ENCODE measurements at places on chromosomes 2 and 18. TPM values are rescaled to one million over a fixed set of nuclear protein-coding genes. Genes with fewer than 3 reads are reported as not detected.

Gene ANKRD30BL
- total RNA-seq, result not detected

Gene ALKAL2
- 164 TPM for total RNA-seq

Gene GNLY
- not detected for total RNA-seq

Gene EN1
- not detected for total RNA-seq

Gene MYL12B
- total RNA-seq, result 327 TPM

Gene UGT1A7
- 0.12 TPM for total RNA-seq

Gene CPO
- total RNA-seq, result not detected

Gene GATA6
- 13.1 TPM for total RNA-seq

Gene C2orf78
- total RNA-seq, result not detected

Gene GPR45
- total RNA-seq, result not detected

DNA sequence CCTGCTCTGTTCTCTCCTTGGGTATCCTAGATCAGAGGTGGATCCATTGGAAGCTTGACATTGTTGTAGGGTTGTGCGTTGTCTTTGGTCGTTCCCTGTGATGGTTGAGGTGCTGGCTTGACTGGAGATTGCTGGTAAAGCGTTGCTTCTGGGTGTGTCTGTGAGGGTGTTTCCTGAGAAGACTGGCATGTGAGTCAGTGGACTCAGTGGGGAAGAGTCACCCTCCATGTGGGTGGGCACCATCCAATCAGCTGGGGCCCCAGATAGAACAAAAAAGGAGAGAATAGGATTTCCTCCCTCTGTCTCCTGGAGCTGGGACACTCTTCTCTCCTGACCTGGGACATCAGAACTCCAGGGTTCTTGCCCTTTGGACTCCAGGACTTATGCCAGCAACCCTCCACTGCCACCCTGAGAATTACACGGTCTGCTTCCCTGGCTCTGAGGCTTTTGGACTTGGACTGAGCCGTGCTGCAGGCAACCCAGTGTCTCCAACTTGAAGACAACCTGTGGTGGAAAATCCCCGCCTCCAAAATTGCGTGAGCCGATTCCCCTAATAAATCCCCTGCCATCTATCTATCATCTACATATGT is 14.8 kb upstream of the REEP1 start:
- no peak for DNase-seq

GRCh38 chr18:36890598-36890997 is 61.7 kb downstream of the KIAA1328 start:
- no peak for DNase-seq

DNA sequence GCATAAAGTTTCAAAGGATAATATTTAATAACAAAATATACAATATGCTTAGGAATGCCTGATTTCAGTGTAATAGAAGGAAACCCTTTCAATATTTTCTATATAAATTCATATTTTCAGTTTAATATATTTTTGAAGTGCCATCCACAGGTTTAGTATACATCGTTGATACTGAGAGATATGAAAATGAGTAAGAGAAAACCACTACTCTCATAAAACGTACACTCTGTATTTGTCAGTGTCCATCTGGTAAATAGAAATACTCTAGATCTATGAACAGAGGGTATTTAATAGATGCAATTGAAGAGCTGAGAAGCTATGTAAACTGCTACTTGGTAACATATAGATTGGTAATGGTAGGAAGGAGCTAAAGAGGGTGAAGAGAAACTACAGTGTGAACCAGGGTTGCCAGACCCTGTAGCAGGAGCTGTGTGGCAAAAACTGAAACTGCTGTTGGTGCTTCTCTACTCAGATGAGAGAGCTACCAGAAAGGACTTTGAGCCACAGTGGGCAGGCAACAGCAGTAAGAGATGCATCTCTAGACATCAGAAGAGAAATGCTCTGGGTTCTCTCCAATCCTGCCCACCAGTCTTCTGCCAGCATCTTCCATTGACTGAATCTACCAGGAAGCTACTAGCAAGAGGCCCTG is 187.4 kb downstream of the CCDC102B start:
- DNase-seq, result no peak

DNA sequence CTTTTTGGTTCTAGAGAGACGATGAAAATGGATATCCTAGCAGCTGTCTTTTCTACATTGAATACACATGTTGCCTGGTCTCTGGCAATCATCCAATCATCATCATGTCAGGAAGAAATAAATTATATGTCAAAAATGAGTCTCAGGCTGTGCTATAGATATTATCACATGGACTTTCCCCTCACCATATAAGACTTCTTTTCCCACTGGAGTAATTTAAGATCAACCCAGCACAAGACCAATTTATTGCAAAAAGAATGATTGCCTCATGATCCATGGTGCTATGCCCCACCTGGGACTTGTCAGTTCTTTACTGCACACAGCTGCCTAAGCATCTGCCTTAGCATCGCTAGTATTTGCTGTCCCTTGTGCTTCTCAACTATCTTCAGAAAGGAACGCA is 783.7 kb upstream of the TMEFF2 start:
- no peak for DNase-seq

DNA sequence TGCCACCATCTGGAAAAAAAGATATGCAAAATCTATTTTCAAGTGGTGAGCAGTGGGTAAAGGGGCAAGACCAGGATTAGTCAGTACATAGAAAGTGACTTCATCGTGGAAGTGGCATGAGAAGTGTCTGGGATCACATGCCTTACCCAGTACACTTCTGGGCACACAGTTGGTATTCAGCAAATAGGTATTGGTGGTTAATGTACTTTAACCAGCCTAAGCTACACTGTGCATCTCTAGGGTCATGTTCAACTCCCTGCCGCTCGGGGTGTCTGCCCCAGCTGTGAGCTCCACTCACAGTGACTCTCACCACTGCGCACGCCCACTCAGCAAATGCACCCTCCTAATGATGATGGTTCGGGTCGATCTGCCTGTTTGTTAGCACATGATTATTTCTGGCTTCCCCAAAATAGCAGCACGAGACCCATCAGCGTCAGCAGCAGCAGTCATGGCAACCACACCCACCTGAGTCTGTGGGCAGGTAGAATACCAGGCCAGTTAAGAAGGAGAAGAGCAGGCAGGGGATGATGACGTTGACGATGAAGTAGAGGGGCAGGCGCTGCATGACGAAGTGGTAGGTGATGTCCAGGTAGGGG is 11.1 kb downstream of the CHRNA1 start:
- DNase-seq, result no peak

DNA sequence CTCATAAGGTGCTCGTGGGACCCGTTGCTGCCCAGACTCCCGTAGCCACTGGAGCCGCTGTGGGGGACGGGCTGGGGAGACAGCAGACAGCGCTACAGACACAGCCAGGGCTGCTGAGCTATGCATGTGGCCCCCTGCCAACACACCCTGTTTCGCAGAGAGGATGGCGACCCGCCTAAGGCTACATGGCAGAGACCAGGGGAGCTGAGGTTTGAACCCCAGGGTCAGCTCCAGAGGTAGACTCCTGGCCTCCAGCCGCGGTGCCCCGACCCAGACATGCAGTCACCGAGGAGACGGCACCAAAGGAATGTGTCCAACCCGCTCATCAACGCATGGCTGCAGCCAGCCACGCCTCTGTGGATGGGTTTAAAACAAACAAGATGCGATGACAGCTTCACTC is 21.0 kb upstream of the HES6 start:
- peak; percentile 95 for DNase-seq

DNA sequence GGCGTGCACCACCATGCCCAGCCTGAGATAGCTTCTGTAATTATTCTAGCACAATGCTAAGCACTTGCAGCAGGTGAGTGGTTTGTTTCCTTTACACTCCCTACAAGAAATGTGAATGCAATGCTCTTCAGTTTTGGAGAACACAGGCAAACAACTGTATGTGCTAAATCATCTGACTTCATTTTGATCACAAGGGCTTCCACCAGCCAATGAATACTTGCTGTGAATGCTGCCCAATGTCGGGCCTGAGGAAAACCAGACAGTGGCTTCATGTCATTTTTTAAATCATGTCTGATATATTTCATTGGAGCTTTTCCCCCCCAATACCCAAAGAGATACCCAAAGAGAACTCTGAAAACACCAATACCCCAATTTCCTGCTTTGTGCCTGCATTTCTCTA is 155.6 kb upstream of the XPO1 start:
- DNase-seq, result no peak

- DNase-seq, result peak; percentile 92
These were observed 1.3 kb downstream of the HS6ST1 start for GRCh38 chr2:128317181-128317898.

DNA sequence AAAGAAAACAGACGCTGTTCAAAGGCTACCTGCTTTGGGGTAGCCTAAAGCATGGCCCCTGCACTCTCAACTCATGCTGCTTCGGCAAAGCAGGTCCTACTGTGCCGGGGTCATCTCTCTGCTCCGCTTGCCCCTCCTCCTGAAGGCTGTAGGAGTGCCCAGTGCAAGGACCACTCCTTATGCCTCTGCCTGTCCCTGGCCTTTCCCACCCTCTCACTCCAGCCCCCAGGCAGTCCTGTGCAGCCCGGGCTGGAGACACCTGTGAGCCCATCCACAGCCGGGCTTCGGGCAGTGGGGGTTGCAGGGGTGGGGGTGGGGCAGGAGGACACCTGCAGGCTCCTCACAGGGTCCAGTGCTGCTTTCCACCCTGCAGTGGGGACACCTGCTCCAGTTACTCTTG is 69.1 kb downstream of the ACKR3 start:
- DNase-seq, result no peak

DNA sequence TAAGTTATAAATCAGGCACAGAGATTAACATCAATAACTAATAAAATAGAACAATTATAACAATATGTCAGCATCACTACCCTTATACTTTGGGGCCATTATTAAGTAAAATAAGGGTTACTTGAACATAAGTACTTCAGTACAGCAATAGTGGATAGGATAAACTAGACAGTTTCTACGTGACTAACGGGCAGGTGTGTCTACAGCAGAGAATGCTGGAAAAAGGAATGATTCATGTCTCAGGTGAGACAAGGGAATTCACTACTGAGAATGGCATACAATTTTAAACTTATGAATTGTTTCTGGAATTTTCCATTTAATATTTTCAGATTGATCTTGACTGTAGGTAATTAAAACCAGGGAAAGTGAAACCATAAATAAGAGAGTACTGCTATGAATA is 5.5 kb downstream of the WDR75 start:
- no peak for DNase-seq

DNA sequence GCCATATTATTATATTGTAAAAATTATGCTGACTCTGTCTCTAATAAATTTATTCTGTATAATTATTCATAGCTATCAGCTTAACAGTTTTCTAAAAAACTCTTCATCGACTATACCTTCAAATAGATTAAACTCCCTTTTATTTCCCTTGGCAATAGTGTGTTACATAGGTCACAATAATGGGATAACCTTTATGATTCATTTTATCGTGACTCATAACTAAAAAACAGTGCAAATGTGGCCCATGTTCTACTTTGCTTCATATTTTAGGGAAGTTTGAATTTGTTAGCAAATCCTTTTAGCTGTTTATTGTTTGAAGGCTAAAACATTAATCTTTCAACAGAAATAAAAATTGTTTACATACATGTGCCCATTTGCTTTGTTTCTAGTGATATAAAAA is 783.2 kb upstream of the CDH2 start:
- no peak for DNase-seq

DNA sequence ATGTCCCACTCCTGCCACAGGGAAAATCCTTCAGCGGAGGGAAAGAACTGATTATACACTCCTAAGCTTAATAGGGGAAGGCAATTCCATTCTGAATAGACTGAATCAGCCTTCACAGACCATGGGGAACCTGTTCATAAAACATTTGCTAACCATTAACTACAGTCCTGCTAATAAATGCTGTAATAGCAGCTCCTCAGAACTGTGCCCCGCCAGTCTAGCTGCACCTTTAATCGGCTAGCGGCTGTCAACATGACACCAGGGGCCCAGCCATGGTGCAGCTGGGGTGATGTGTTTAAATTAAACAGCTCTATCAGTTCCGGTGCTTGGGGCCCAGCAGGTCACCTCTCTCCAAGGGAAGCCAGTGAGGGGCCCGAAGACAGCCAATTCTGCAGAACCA is 77.8 kb downstream of the GALNT14 start:
- DNase-seq, result no peak

- no peak for DNase-seq
These were observed 8.7 kb upstream of the GKN2 start for GRCh38 chr2:68961380-68961779.

DNA sequence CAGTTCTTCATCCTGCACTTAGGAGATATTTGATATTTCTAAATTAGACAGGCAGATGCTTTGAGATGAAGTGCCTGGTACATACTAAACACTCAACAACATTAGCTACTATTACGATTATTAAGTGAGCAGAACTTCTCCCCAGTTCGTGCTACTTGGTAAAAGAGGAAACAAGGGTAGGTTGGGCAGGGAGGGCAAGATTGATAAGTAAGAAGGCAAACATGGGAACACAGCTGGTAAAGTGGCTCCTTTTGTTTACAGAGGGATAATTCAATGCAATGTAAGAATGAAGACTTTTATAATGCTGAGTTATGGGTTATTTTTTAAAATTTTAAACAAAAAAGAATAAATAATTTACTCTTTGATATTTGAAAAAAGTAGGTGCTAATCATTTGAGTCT is 15.9 kb upstream of the WIPF1 start:
- no peak for DNase-seq

DNA sequence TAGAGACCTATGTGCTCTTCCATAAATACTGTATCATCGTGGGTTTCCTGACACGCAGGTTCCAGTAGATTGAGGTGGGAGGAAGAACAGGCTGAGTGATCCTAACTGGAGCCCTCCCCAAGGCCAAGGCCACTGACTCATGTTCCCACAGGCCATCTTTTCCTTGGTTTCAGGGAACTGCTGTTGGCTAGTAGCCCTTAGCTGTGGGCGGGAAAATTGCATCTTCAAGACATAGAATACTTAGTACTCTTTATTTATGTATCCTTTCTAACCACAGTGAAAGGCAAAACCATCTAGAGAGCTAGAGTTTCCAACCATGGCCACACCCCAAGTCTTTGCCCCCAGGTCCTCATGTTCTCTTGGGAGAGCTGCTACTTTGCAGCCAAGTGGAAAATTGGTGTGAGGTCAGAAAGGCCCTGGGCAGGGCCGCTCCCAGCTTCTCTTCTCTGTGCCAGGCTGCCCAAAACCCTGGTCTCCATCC is 55.9 kb downstream of the COPS8 start:
- no peak for DNase-seq

DNA sequence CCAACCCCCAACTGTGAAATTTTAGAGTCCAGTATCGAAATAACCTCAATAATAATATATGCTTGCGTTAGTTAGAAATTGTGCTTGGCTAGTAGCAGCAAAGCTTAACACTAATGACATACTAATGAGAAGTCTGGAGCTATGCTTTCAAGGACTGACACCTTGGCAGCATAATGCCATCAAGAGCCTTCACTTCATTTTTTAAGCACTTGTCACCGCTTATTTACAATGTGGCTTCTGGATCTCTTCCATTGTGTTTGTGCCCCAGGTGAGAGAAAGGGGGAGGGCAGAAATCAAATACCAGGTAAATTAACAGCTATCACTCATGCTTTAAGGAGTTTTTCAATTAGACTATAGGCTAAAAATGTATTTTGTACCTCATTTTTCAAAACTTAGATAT is 101.5 kb downstream of the CDH7 start:
- DNase-seq, result no peak

GRCh38 chr2:9322576-9322975 is 100.8 kb downstream of the ITGB1BP1 start:
- DNase-seq, result no peak

- no peak for DNase-seq
These were observed 106.6 kb downstream of the TMEM131 start for GRCh38 chr2:97889156-97889555.

Measured in chondrocyte (in vitro differentiated cells).